NCI-H2081 treated with DMSO at 0.1 percent for 48 hours (cell line): ENCODE measurements at places on chromosomes 6 and 20.

DNA sequence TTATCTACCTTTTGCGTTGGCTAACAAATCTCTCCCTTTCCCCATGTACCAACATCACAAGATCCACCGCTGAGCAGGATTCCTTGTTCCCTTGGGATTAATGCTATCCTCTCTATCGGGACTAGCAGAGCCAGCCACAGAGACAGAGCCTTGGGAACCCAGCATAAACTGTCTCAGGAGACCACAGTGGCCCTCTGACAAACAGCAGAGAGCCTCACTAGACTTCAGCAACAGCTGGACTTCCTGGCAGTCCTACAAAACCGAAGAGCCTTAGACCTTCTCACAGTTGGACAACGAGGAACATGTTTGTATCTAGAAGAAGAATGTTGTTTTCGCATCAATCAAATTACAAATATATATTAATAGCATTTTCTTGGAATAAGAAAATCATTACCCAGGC is 39.6 kb upstream of the POU5F1 start:
- DNase-seq, result no peak

- no peak for DNase-seq
These were observed 30.3 kb downstream of the ELOVL5 start for GRCh38 chr6:53318429-53318828.

GRCh38 chr6:37050045-37050853 is 44.8 kb downstream of the FGD2 start:
- no peak for DNase-seq

DNA sequence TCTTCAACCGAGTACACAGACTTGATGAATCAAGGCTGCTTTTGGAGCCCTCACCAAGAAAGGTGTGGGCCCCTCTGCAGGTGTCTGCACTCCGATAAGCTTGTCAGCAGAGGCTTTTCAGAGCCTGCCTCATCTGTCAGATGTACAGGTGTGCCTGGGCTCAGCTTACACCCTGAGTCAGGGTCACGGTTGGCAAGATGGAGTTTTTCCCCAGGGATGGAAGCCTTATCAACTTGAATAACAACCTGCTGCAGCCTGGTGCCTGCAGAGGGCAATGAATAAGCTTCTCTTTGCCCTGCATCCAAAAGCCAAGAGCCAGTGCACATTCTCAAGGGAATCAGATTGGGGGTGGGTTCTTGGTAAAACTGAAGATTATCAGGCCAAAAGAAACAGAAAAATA is 427.1 kb downstream of the CD83 start:
- DNase-seq, result no peak

- DNase-seq, result no peak
These were observed 96.8 kb upstream of the ATXN1 start for GRCh38 chr6:16857969-16858592.

GRCh38 chr20:38730989-38731737 is 6.9 kb downstream of the SLC32A1 start:
- DNase-seq, result no peak

DNA sequence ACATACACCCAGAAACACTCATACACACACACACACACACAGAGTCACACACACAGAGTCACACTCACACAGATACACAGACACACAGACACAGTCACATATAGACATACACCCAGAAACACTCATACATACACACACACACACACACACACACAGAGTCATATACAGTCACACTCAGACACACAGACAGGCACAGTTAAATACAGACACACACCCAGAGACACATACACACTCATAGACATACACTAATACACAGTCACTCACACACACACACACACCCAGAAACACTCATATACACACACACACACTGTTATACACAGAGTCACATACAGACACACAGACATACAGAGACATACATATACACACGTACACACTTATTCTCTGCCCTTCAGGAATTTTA is 250.9 kb downstream of the QKI start:
- no peak for DNase-seq

DNA sequence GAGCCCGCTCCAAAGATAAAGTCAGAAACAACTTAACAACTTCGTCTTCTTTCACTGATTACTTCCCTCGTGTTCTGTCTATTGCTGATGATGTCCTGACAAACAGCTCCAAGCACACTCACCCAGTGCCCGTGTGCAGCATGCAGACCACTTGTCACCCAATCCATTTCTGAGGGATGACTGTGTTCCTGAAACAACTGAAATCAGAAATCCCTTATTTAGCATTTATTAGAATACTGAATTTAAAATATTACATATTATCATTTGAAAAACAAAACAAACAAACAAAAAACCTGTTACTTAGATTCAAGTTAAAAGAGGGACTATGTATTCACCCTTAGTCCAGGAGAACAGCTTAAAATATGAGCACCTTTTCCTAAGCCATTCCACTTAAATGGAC is 223.7 kb upstream of the QKI start:
- no peak for DNase-seq

GRCh38 chr6:147881432-147881831 is 372.9 kb downstream of the SAMD5 start:
- DNase-seq, result no peak

GRCh38 chr20:51447097-51447764 is 95.3 kb downstream of the NFATC2 start:
- no peak for DNase-seq

- no peak for DNase-seq
These were observed at the start of gene PRICKLE4 for GRCh38 chr6:41780551-41781365. Gene PRICKLE4 (plus strand): TSS chr6:41780782. CDS start chr6:41783474, 2,692 bp downstream.

DNA sequence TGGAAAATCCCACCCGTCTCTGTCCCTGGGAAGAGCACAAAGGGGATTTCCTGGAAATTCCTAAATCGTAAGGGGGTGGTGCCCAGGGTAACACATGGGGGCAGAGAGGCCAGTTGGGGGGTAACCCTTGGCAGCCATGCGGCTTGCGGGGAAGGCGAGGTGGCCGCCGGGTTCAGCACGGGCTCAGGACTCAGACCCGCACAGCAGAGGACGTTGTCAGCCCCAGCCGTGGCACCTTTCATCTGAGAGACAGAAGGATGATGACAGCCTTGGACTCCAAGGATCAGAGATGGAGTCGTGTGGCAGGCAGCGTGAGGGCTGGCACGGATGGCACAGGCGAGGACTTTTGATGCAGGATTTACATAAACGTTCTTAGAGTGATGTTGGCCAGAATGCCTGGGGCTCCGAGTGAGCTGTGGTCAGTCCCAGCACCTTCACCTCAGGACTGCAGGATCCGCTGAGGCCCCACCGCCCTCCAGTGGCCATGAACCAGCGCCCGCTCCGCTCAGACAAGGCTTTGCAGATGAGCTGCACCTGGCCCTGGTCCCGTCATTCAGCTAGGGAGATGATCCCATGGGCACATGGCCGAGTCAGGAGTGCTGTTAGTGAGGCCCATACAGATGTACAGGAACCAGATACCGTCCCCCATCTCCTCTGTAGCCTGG is 190.3 kb downstream of the TAF4 start:
- DNase-seq, result no peak

GRCh38 chr6:90413867-90414266 is 117.2 kb upstream of the BACH2 start:
- no peak for DNase-seq

DNA sequence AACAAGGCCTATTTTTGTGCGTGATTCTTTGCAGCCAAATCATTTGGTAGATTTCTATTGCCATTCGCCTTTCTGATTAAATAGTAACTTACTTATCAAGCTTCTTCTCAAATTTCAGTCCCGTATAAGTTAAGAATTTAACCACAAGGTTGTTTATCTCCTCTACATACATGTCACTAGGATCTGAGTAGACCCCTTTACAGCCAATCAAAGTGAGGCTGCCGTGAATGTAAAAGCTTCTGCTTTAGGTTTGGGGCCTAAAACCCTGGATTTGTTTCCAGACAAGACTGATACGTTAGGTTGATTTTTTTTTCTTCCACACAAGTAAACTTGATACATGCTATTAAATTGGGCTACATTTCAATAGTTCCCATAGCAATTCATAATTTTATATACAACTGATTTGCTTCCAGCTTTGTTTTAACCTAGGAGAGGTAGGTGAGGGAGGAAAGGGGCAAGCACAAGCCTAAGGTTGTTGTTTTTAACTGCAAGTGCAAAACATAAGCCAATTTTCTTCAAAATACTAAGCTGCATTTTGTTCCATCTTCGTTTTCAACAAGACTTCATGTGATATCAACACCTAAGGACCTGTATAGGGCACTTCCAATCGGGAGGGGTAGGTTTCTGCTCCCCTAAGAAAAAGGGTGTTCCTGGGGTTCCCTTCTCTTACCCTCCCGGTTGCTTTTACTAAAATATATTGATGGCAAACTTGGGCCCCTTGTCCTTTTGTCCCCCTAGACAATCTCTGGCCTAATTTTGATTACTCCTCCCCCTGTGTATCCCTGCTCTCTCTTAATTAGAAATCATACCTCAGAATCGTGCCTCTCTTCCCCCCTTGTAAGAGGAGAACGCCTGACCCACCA is 1.7 kb downstream of the RANBP9 start:
- no peak for DNase-seq

DNA sequence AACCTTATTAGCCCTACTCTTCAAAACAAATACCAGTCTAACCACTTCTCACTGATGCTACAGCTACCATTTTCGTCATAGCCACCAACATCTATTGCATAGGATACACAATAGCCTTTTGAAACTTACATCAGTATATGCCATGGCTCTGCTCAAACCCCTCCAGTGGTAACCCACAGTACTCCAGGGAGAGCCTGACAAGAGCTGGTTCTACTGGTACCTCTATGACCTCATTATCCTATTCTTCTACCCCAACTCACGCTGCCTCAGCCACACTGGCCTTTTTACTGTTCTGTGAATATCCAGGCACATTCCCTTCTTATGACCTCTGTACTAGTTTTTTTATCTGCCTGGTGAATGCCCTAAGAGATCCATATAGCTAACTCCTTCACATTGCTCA is 157.6 kb downstream of the ARHGAP18 start:
- DNase-seq, result no peak

GRCh38 chr20:1286267-1287024 is 20.4 kb downstream of the SNPH start:
- no peak for DNase-seq

- DNase-seq, result no peak
These were observed 62.0 kb downstream of the FHL5 start for GRCh38 chr6:96624957-96625356.

DNA sequence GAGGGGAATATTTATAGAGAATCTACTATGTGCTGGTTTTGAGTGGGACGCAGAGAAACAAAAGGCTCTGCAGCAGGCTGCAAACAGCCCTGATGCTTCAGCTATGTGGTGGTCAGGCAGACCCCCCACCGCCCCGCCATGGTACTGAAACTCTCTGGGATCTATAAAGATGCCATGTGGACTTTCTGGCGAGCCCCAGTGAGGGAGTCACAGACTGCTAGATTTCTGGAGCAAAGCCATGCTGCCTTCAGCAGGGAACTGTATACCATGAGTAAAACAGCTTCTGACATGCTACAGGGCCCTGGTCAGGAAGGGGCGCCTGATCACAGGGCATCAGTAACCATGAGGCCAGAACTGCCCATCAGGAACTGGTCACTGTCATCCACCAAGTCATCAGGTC is 19.2 kb upstream of the BPIFB1 start:
- DNase-seq, result no peak

DNA sequence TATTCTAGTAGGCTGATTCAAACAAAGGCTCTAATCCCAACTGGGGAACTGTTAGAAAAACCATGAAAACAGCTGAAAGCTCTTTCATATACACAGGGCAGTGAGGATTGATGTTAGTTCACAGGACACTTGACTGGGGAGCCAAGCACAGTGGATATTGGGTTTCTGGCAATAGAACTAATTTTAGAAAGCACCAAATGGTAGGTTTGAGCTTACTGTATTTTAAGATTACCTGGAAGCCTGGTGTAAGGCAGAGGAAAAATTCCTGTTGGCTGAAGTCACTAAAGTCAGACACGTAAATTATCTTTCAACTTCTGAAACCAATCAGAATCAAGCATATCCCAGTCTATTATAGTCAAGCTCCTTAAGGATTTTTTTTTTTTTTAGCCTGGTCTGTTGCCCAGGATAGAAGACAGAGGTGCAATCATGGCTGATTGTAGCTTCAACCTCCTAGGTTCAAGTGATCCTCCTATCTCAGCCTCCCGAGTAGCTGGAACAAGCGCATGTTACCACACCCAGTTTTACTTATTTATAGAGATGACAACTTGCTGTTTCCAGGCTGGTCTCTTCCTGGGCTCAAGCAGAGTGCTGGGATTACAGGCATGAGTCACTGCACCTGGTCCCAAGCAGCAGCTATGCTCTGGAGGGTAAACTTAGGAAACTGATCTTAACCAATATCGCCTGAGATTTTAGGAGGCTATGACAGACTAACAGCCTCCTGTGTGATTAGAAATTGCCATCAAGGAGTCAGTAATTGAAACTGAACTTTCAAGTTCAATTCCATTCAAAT is 32.5 kb upstream of the SYNCRIP start:
- DNase-seq, result no peak

DNA sequence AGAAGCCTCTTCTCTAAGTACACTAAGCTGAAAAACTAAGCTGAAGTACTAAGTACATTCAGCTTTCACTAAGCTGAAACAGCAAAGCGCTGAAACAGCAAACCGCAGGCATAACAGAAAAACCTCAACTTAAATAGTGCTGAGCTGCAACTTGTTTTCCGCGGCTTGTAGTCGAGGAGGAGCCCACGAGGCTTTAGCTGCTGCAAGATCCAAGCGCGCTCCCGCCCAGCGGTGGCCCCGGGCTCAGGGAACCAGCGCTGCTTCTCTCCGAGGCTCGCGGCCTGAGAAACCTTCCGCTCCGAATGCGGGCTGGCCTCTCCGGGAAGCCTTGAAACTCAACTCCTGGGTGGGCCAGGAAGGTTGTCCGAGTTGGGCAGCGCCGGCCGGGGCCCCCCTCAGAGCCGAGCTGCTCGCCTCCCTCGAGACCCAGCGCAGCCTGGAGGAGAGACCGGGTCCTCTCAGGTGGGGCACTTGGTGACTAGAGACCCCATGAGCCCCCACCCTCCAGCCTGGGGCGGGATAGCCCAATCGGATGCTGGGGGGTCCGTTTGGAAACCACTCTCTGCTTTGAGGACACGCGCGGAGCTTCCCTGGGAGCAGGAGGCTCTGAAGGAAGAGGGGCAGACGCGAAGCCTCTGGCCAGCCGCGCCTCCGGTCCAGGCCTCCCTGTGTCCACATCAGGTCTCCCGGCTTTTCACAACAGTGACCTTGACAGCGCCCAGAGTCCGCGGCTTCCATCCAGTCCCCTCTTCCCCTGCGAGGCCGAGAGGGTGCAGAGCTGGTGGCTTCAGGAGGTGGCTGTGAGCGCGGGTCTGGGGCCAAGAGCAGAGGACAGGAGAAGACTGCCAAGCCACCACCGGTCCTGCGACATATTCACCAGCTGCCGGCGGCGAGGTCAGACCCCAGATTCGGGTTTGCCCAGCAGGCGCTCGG is 38.1 kb upstream of the HLA-E start:
- no peak for DNase-seq
